ENCODE measurements at places on chromosomes 1 and 21. TPM values are rescaled to one million over a fixed set of nuclear protein-coding genes. Genes with fewer than 3 reads are reported as not detected.
A peak's percentile ranks its signal among the peaks of the same experiment; 100 is the strongest.

Gene GABRD
- total RNA-seq: 2.5 TPM

- H3K36me3 ChIP-seq: peaks cover 5% of the 10 kb centered on the region
- peak overlapping the region; percentile 15 for H3K4me3 ChIP-seq
- no peaks in the 10 kb centered on the region for H3K4me1 ChIP-seq
- H3K27ac ChIP-seq: no peak overlapping the region
These were observed 157.0 kb upstream of the COA6 start for GRCh38 chr1:234216116-234216703.

DNA sequence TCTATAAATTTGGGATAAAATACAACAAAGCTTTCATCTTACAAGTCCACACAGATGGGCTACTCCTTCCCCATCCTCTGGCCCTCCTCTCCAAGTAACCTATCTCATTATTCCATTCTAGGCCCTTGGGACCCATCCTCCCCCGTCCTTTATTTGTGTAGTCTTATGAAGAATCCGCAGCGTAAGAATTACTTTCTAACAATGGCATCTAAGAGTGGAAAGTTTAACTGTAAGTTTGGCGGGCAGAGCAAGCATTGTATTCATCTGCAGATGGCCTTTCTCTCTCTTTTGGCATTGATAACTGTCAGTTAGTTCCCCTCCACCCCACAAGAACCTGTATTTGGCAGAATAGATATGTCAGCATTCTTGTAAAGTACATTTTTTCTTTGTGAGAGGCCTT lies 91.9 kb upstream of the TSPAN2 start:
- no peak overlapping the region for H3K27ac ChIP-seq
- no peaks in the 10 kb centered on the region for H3K4me1 ChIP-seq
- H3K27me3 ChIP-seq: peaks cover 2% of the 10 kb centered on the region
- no peak overlapping the region for H3K4me3 ChIP-seq

Gene FGR
- not detected for total RNA-seq

Gene EPRS1
- 135 TPM for total RNA-seq

Gene SPATA21
- not detected for total RNA-seq

- H3K27me3 ChIP-seq: no peaks in the 10 kb centered on the region
- H3K36me3 ChIP-seq: no peaks in the 10 kb centered on the region
- DNase-seq: no peak
- H3K27ac ChIP-seq: no peak overlapping the region
These were observed 12.2 kb downstream of the LORICRIN start for GRCh38 chr1:153271711-153272110.

Gene RRAGC
- 20.6 TPM for total RNA-seq

DNA sequence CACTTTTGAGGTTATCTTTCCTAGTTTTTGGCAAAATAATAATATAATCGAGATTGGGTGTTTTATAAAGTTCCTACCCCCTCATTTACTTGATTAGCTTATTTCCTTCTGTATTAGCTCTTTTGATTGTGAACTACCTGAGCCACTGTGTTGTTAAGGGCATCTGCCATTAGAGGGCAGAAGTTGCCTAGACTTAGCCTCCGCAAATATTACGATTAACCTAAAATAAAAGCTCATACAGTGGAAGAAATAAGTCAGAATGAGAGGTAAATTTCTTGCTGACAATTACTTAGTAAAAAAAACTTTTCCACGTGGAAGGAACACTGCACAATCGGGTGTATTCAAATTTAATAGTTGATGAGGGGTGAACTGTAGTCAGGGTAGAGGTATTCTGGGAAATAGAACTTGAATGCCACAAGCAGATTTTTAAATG lies 2.3 kb downstream of the H3-3A start:
- H3K36me3 ChIP-seq: peaks cover 2% of the 10 kb centered on the region
- DNase-seq: no peak
- H3K4me1 ChIP-seq: peaks cover 38% of the 10 kb centered on the region
- peaks cover 20% of the 10 kb centered on the region for H3K27me3 ChIP-seq
- H3K4me3 ChIP-seq: peak overlapping the region; percentile 97

Gene RHD
- not detected for total RNA-seq

GRCh38 chr1:9174243-9174642 lies 45.3 kb upstream of the GPR157 start:
- no peak overlapping the region for H3K27ac ChIP-seq
- peaks cover 5% of the 10 kb centered on the region for H3K36me3 ChIP-seq
- H3K4me1 ChIP-seq: no peaks in the 10 kb centered on the region
- DNase-seq: no peak

GRCh38 chr1:36089393-36090121 lies 865 bp downstream of the ADPRS start:
- peaks cover 8% of the 10 kb centered on the region for H3K4me1 ChIP-seq
- peak overlapping the region; percentile 68 for H3K27ac ChIP-seq
- H3K36me3 ChIP-seq: no peaks in the 10 kb centered on the region
- H3K4me3 ChIP-seq: peak overlapping the region; percentile 92
- H3K27me3 ChIP-seq: peaks cover 11% of the 10 kb centered on the region
- no peak for DNase-seq

DNA sequence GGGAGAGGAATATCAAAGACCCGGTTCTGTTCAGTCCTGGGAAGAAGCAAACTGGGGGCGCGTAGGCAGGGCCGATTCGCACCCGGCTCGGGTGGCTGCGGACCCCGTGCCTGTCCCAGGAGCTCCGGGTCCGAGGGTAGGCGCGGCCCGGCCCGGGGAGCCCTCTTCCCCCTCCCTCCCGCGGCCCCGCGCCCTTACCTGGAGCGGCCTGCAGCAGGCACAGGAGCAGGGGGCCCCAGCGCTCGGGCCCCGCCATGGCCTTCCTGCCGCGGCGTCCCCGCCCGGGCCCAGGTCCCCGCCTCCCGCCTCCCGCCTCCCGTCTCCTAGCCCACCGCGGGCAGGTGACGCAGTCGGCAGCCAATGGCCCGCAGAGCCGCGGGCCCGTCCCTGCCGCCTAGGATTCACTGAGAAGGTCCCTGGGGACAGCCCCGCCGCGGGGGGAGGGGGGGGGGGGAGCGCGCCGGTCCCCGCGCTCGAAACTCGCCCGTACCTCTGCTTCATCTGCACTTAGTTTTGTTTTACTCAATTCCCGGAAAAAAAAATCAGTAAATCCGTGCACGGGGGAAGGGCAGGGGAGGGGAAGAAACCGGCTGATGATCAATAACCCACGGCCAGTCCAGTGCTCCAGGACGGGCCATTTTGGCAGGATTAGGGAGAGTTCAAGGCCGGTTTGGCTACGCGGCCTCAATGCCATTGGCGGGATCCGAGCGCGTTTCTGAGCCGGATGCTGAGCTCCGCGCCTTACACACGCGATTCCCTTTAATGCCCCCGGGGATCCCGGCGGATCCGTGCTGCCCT lies at the start of gene IFNLR1:
Gene IFNLR1, minus strand, starts transcription at position 297 of the 798 bp plus-strand sequence. Its CDS starts 41 bp downstream, at position 256.
- peaks cover 2% of the 10 kb centered on the region for H3K4me1 ChIP-seq
- H3K27ac ChIP-seq: no peak within 1 kb of the TSS
- H3K36me3 ChIP-seq: no peaks in the 10 kb centered on the region
- peaks cover 13% of the 10 kb centered on the region for H3K27me3 ChIP-seq
- peak within 1 kb of the TSS; percentile 82 for H3K4me3 ChIP-seq

Gene CFHR3
- not detected for total RNA-seq

Gene CNIH3
- 4.4 TPM for total RNA-seq

Gene TENT5C
- 0.27 TPM for total RNA-seq

- H3K27ac ChIP-seq: no peak overlapping the region
- H3K27me3 ChIP-seq: no peaks in the 10 kb centered on the region
- H3K4me3 ChIP-seq: no peak overlapping the region
These were observed 296.1 kb downstream of the PTPRC start for GRCh38 chr1:198934901-198935305.

- no peaks in the 10 kb centered on the region for H3K4me1 ChIP-seq
- no peaks in the 10 kb centered on the region for H3K27me3 ChIP-seq
- H3K36me3 ChIP-seq: no peaks in the 10 kb centered on the region
- DNase-seq: no peak
These were observed 34.0 kb downstream of the OPRD1 start for GRCh38 chr1:28845786-28846543.

DNA sequence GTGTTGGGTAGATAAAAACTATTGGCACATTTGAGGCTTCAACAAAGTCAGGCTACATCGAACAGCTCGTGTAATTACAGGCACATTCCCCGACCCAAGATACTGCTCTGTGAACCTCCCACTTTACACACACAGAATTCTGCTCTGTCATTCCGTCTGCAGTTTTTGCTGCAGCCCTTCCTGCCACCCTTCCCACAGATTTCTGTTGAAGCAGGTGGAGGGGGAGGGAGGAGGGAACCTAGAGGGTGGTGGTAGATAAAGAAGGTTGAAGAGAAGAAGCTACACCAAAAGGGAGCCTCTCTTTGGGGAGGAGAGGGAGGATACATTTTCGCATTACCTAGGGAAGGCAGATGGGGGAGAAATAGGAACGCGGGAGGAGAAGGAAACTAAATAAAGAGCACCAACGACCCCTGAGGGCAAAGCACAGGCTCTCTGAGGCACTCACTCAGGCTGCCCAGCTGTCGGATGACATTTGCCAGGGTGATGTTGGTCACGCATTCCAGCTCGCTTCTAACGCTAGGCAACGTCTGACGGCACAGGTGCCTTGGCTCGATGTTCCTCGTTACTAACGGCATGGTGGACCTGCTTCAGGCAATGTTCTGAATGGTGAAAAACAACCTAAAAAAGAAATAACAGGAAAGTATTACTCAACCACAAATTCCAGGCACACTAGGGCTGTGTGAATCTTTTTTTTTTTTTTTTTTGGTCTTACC lies 36.0 kb downstream of the GPR3 start:
- peaks cover 33% of the 10 kb centered on the region for H3K4me1 ChIP-seq
- peak overlapping the region; percentile 84 for H3K27ac ChIP-seq
- H3K36me3 ChIP-seq: no peaks in the 10 kb centered on the region
- peak overlapping the region; percentile 78 for H3K4me3 ChIP-seq
- no peaks in the 10 kb centered on the region for H3K27me3 ChIP-seq

- peaks cover 11% of the 10 kb centered on the region for H3K4me1 ChIP-seq
- H3K36me3 ChIP-seq: no peaks in the 10 kb centered on the region
- peak overlapping the region; percentile 96 for H3K4me3 ChIP-seq
- H3K27ac ChIP-seq: peak overlapping the region; percentile 20
- peaks cover 1% of the 10 kb centered on the region for H3K27me3 ChIP-seq
These were observed 1.5 kb upstream of the HMGN1 start for GRCh38 chr21:39350094-39351005.

- H3K36me3 ChIP-seq: peaks cover under 1% of the 10 kb centered on the region
- peak; percentile 64 for DNase-seq
- H3K4me3 ChIP-seq: no peak overlapping the region
- H3K4me1 ChIP-seq: peaks cover 21% of the 10 kb centered on the region
- H3K27ac ChIP-seq: no peak overlapping the region
- H3K27me3 ChIP-seq: peaks cover 5% of the 10 kb centered on the region
These were observed 143.0 kb upstream of the GRIK3 start for GRCh38 chr1:37177230-37177864.

Gene NIBAN1
- total RNA-seq: 2.4 TPM

- no peak for DNase-seq
- H3K4me1 ChIP-seq: peaks cover 24% of the 10 kb centered on the region
- H3K36me3 ChIP-seq: peaks cover 6% of the 10 kb centered on the region
- H3K27ac ChIP-seq: no peak overlapping the region
- H3K27me3 ChIP-seq: peaks cover 7% of the 10 kb centered on the region
These were observed 47.5 kb downstream of the FOXO6 start for GRCh38 chr1:41408691-41409090.

GRCh38 chr1:66380452-66381212 lies 153.3 kb upstream of the SGIP1 start:
- H3K27me3 ChIP-seq: no peaks in the 10 kb centered on the region
- no peaks in the 10 kb centered on the region for H3K4me1 ChIP-seq
- H3K4me3 ChIP-seq: no peak overlapping the region
- DNase-seq: no peak
- H3K27ac ChIP-seq: no peak overlapping the region

Gene RORC
- not detected for total RNA-seq

Gene TNNI3K
- total RNA-seq: not detected

Gene FMO4
- total RNA-seq: 0.56 TPM

Gene SRSF10
- 158 TPM for total RNA-seq

- no peaks in the 10 kb centered on the region for H3K36me3 ChIP-seq
- no peak for DNase-seq
- H3K4me1 ChIP-seq: no peaks in the 10 kb centered on the region
- no peak overlapping the region for H3K27ac ChIP-seq
- no peak overlapping the region for H3K4me3 ChIP-seq
- peaks cover 3% of the 10 kb centered on the region for H3K27me3 ChIP-seq
These were observed 471.2 kb upstream of the RUNX1 start for GRCh38 chr21:35520302-35520701.

DNA sequence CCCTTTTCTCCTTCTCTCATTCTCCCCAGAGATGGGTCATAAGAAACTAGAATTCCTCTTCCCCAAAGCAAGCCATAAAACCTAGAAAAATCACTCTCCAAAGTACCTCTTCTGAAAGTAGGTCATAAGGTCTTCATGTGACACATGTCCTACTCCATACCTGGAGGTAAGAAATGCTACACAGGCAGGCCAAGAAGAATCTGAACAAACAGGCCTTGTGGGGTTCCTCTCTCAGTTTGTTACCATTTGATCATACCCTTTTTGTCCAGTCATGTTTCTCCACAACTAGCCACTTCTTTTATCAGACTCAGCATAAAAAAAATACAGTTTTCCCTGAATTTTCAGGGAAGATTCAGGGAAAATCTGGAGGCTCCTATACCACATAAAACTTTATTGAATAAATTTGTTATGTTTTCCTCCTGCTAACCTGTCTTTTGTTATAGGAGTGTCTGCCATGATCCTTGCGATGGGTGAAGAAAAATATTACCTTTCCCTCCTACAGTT lies 134.4 kb upstream of the LMO4 start:
- H3K4me3 ChIP-seq: no peak overlapping the region
- no peaks in the 10 kb centered on the region for H3K4me1 ChIP-seq
- H3K36me3 ChIP-seq: no peaks in the 10 kb centered on the region
- no peaks in the 10 kb centered on the region for H3K27me3 ChIP-seq

Gene MTARC1
- 22.0 TPM for total RNA-seq

Gene S100A9
- not detected for total RNA-seq

Gene RIPPLY3
- not detected for total RNA-seq

GRCh38 chr1:248838357-248839167 lies 538 bp downstream of the ZNF672 start:
- H3K4me1 ChIP-seq: peaks cover 5% of the 10 kb centered on the region
- H3K36me3 ChIP-seq: no peaks in the 10 kb centered on the region
- H3K27ac ChIP-seq: peak overlapping the region; percentile 88

DNA sequence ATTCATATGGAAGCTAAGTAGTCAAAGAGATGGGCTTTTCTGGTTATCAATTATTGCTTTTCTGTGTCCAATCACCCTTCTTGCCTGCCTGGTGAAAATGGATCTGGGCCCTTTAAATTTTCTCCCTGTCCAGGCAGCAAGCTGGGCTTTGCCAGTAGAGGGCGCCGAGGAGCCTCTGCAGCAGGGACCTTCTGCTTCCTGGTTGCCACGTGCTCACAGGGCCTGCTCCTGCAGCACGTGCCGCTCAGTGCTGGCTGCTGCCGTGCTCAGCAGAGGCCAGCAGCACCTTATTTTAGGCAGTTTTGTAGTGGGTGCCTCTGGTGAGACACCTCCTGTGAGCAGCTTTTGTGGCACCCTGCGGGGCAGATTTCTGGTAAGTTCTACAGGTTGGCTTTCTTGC lies 4.0 kb downstream of the ACTL8 start:
- no peak overlapping the region for H3K4me3 ChIP-seq
- peak; percentile 52 for DNase-seq
- H3K36me3 ChIP-seq: peaks cover 13% of the 10 kb centered on the region
- no peak overlapping the region for H3K27ac ChIP-seq

- H3K27ac ChIP-seq: no peak overlapping the region
- no peaks in the 10 kb centered on the region for H3K4me1 ChIP-seq
- no peak for DNase-seq
- peaks cover 2% of the 10 kb centered on the region for H3K27me3 ChIP-seq
These were observed 23.2 kb downstream of the OR13G1 start for GRCh38 chr1:247656221-247656875.

Gene COL24A1
- total RNA-seq: 0.15 TPM

Gene LCE1F
- total RNA-seq: not detected

Gene DIO1
- total RNA-seq: not detected

Gene CCDC24
- total RNA-seq: 6.3 TPM

Gene PDIK1L
- total RNA-seq: 7.2 TPM

Measured in glutamatergic neuron (in vitro differentiated cells).